EH (cell line): ENCODE measurements at places on chromosomes 7 and 10.
A peak's percentile ranks its signal among the peaks of the same experiment; 100 is the strongest.

DNA sequence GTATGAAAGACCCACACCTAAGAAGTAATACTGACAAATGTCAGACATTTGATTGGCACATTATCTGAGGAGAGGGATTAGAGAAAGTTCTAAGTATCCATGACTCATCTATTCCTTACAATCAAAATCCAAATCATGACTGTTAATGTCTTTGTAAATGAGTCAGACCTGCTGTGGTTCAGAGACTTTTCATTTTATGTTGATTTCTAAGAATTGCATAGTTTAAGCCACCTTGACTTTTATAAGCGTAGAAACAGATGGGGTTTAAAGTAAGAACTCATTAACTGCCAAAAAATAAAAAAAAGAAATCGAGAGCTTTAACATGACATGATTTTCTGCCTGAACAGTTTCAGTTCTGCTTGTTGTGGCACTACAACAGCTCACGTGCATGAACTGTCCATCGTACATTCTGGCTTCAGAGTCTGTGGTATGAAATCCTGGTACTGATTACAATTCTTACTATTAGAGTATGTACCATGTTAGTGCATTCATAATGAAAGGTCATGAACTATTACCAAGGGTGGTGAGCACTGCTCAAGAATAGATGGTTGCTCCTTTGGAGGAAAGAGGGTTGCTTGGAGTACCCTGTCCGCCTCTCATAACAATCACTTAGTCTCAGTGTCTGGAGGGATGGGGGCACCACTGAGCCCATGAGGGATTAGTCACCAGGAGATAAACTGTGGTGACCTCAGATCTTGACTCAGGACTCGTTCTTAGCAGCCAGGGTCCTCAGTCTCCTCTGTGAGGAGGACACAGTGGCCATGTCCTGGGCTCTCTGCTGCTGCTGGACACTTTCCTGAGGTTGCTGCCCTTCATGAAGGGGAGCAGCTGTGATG is 42.2 kb downstream of the ACSM6 start:
- DNase-seq: peak; percentile 82

- DNase-seq: no peak
Observed at GRCh38 chr10:9285690-9286089, 1231.2 kb downstream of the GATA3 start.

DNA sequence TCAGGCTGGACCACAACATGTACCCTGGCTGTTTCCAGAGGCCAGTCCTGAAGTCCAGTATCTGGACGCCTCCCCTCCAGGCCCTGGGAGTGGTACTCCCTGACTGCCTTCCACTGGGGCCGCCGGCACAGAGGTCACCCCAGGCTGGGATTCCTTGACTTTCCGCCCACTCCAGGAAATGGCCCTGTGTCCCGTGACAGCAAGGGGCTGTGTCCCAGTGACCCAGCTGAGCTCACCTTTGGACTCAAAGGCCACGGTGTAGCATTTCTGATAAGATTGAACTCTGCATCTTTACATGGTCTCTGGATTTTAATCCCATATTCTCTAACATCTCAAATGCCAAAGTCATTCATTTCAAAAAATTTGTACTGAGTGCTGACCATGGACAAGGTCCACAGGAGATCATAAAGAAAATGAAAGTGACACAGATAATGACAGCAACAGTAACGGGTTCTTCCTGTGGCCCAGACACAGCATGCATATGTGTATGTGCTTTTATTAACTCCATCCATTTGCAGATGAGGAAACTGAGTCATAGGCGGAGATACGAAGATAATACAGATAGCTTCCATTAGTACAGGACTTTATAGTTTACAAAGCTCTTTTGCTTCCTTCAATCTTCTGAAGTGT is 5.4 kb downstream of the ADAMTS14 start:
- no peak for DNase-seq

DNA sequence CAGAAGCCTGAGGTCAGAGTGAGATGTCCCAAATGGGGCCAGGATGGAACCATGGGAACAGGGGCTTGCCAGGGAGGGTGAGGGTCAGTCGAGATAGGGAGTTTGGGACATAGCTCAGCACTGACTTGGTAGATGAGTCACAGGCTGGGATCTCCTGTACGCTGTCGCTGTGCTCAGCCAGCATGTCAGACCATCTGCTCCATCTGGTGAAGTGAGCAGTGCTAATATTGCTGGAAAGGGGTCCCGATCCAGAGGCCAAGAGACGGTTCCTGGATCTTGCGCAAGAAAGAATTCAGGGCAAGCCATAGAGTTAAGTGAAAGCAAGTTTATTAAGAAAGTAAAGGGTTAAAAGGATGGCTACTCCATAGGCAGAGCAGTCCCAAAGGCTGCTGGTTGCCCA is 505.6 kb downstream of the GALNT17 start:
- no peak for DNase-seq

DNA sequence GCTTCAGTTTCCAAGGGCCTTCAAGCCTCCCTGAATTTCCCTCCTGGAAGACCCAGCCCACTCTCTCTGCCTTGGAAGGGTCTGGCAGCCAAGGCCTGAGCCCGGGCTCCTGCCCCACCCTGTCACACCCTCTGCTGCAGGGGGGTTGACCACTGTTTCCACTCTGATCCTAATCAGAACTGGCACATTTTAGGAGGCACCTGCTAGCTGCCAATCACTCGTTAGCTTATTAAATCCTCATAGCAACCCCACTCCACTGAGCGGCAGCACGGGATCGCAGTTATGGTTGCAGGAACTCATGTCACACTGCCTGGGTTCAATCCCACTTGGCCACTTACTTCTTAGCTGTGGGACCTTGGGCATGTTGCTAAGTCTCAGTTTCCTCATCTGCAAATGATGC is 12.9 kb downstream of the HSPB1 start:
- DNase-seq: no peak

GRCh38 chr10:50917486-50917885 is 32.1 kb upstream of the A1CF start:
- DNase-seq: peak; percentile 60

GRCh38 chr7:42745357-42746059 is 166.4 kb downstream of the C7orf25 start:
- DNase-seq: peak; percentile 16

GRCh38 chr10:60422809-60423208 is 33.1 kb upstream of the ANK3 start:
- DNase-seq: no peak

GRCh38 chr10:46248651-46249146 is 38.1 kb upstream of the ANTXRL start:
- DNase-seq: no peak

DNA sequence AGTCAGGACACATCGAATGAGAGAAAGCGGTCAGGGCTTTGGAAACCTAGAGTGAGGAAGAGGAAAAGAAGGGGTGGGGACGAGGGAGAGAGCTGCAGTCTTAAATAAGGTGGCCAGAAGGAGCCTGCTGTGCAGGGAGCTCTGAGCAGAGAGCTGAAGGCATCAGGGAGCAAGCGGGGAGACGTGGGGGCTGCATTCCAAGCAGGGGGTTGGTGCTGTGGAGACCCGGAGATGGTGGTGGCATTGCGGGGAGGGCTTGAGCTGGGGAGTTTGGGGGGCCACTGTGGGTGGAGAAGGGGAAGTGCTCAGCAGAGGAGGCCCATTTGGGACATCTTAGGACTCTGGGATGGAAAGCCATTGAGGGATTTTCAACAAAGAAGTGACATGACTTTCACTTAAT is 38.7 kb upstream of the ZNF32 start:
- DNase-seq: no peak

DNA sequence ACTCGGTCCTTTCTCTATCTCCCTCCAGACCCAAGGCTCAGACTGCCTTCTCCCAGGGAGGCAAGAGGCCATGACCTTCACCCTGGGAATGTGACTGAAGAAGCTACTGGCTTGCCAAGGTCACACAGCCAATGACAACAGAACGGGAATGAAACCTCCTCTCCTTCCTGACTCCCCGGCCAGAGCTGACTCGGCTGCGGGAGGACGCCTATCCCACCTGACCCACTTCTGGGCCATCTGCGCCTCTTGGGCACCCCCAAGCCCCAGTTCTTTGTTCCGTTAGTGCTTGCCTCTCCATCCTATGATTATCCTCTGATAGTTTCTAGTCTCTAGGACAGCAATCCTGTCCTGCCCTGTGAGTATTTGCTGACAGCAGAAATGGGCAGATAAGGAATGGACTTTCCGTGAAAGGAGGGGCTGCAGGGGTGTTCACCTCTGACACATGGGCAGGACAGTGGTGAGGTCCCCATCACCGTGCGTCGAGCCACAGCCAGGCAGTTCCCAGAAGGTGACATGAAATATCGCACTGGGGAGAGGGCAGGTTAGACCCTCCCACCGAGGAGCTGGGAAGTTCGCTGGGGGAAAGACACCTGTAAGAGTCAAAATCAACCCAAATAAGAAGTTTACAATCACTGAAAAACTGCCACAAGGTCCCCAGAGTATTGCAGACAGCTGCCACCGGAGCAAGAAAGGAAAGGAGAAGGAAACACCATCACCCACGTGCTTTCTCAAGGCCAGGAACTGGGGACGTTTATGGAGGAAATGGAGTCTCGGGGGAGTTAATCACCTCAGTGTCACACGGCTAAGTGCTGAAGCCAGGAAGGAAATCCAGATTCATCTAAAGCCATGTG is 63.0 kb downstream of the INSIG1 start:
- no peak for DNase-seq

- no peak for DNase-seq
Observed at GRCh38 chr7:27121684-27122076, 8.9 kb downstream of the HOXA4 start.

DNA sequence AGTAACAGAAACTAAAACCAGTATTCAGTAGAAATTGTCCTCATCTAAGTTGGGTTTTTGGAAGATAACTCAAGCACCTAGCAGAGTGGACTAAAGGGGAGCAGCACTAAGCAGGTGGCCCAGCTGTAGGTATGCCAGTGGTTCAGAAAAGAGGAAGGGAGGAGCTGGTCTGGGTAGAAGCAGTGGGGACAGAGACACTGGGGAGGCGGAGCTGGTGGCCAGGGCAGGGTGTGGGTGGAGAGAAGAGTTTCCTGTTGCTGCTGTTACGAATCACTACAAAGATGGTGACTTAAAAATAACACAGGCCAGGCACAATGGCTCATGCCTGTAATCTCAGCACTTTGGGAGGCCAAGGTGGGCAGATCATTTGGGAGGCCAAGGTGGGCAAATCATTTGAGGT is 136.2 kb downstream of the WDR11 start:
- DNase-seq: no peak

- no peak for DNase-seq
Observed at GRCh38 chr7:104794154-104794553, 219.9 kb upstream of the KMT2E start.

DNA sequence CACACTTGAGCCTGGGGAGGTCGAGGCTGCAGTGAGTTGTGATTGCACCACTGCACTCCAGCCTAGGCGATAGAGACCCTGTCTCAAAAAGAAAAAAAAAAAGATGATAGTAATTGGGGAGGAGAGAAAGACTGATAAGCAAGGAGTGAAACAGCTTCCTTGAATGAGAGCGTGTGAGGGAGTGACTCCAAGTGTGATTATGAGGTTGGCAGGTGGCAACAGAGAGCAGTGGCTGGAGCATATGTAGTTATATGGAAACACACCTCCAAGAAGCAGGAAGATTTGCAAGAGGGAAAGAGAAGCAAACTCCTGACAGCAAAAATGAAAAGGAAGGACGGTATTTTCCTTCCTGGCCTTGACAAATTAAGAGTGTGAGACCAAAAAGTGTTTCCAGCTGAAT is 50.4 kb downstream of the VKORC1L1 start:
- no peak for DNase-seq

- DNase-seq: no peak
Observed at GRCh38 chr10:70271996-70272924, 11.5 kb downstream of the NPFFR1 start.

DNA sequence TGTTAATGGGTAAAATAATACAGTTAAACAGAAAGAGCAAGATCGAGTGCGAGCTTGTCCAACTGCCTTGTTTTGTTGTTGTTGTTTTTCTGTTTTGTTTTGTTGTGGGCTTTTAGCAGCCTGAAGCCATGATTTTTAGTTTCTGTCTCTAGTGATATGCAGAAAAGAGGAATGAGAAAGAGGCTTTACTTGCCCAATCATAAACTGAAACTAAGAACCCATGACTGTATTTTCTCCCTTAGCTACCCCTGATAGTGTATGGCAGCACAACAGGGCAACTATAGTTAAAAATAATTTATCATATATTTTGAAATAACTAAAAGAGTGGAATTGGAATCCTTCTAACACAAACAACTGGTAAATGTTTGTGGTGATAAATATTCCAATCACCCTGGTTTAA is 493.9 kb downstream of the GLRX3 start:
- no peak for DNase-seq

DNA sequence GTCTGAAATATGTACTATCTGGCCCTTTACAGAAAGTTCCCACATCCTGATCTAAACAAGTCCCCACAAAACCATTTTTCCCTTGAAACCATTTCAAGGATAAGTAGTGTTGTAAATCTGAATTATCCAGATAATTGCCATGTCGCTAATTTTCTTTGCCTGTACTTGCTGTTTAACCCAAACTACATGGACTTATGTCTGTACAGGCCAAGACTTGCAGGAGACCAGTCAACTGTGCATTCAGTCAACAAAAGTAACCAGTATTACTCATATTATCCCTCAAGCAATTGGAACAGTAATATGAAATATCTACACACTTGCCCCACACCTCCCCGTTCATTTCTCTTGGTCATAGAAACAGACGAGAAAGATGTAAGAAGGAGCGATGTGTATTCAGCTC is 347.8 kb upstream of the NFE2L3 start:
- peak; percentile 12 for DNase-seq

DNA sequence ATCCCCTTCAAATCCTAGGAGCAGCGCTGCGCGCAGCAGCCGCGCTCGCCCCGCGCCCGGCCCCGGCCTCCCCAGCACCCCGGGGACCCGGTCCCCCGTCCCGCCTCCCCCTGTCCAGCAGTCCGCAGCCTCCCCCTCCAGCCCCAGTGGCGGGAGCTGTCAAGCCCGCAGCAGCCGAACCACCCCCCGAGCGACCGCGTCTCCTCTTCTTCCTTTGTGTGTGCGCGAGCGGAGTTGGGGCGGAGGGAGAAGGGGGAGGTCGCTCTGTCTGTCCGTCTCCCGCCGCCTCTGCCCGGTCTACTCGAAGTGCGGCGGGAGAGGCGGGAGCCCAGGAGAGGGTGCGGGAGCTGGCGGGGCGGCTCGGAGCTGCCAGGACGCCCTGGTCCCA is 375 bp upstream of the CHN2 start:
- DNase-seq: no peak

GRCh38 chr10:12559578-12560178 is 210.3 kb downstream of the CAMK1D start:
- DNase-seq: no peak

- DNase-seq: no peak
Observed at GRCh38 chr7:84912018-84912417, 274.8 kb downstream of the SEMA3D start.

DNA sequence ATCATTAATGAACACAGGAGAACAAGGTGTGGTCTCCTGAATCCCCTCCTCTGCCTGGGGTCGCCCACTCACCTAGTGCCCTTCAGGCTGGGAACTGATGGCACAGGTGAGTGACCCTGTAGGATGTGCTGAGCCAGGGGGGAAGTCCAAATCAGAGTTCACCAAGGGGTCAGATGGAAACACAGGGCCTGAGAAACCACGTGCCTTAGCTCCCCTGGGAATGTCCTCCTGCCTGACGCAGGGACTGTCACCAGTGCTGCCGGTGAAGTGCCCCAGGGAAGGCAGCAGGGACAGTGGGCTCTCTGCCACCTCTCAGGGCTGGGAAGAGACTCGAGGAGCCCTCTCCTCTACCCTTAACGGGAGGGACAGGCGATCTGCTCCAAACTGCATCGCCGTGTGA is 5.8 kb upstream of the PYROXD2 start:
- DNase-seq: no peak

- DNase-seq: no peak
Observed at GRCh38 chr7:49294611-49295010, 370.3 kb downstream of the CDC14C start.

GRCh38 chr7:55733241-55734140 is 129.1 kb downstream of the SEPTIN14 start:
- DNase-seq: peak; percentile 18
